ENCODE measurements at places on chromosomes 4 and X. TPM values are rescaled to one million over a fixed set of nuclear protein-coding genes. Genes with fewer than 3 reads are reported as not detected.

- no peak overlapping the region for H3K27ac ChIP-seq
- H3K4me3 ChIP-seq, result no peak overlapping the region
- no peak for DNase-seq
- H3K4me1 ChIP-seq, result no peaks in the 10 kb centered on the region
Measured at GRCh38 chrX:15947648-15948317, 93.2 kb upstream of the AP1S2 start.

DNA sequence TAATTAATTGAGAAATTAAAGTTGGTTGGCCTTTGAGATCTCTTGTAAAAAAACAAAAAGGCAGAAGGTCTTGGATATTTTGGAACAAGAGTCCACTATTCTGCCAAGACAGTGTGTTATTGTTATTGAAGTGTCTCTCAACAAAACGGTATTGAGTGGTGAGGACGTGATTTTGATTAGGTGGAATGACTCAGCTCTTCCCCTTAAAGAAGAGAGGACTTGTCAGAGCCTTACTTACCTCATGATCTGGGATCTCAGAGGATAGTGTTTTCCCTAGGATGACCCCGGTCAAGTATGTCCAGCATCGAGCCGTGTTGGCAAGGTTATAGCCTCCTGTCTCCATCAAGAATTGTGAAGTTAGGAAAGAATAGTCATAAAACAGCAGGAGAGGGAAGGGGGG, 110.9 kb downstream of the HDAC8 start:
- H3K27ac ChIP-seq, result no peak overlapping the region
- no peaks in the 10 kb centered on the region for H3K4me1 ChIP-seq
- no peak overlapping the region for H3K4me3 ChIP-seq
- H3K27me3 ChIP-seq, result no peaks in the 10 kb centered on the region

DNA sequence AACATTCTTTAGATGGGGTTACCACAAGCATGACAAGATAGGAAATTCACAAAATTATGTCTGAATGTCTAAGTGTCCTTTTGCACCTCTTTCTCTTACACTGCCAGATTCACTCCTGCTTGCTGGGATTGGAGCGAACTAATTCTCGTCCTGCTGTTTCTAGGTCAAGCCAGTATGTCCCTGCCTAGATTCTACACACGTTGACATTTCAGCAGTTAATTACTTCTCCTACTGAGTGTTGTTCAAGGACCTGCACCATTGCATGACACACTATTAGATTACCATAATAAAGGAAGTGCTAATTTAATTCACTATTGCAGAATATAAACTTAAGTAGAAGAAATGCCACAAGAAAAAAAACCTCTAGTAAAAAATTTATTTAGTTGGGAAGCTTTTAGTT, 1911.7 kb downstream of the PCDH7 start:
- H3K36me3 ChIP-seq, result no peaks in the 10 kb centered on the region
- H3K27me3 ChIP-seq, result no peaks in the 10 kb centered on the region
- H3K4me3 ChIP-seq, result no peak overlapping the region
- no peak for DNase-seq

DNA sequence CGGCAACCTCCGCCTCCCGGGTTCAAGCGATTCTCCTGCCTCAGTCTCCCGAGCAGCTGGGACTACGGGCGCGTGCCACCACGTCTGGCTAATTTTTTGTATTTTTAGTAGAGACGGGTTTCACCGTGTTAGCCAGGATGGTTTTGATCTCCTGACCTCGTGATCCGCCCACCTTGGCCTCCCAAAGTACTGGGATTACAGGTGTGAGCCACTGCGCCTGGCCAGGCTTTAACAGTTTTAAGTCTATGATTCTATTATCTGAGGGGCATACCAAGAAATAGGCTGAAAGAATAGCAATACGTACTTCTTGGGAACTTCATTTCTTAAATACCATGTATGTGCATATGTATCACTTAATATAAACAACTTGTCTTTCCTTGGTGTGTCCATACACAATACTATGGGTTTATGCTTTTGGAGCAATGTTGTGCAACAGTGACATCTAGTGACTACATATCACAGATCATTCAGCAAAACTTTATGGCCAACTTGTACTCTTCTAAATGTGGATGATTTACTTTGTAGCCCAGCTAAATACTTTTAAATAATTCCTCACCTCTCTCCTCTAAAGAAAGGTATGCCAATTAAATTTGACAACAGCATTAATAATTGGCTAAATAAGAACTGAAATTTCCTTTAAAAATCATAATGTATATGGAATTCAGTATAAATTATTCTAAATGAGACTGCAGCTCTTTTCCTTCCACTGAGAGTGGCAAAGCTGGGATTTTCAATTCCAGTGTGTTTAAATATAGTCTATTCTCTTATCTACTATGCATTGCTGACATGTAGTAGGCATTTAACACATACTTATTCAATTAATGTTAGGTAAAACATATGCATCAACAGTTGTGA, 10.4 kb downstream of the SLC9B1 start:
- no peaks in the 10 kb centered on the region for H3K4me1 ChIP-seq
- peak; percentile 42 for DNase-seq
- no peak overlapping the region for H3K27ac ChIP-seq
- no peaks in the 10 kb centered on the region for H3K27me3 ChIP-seq

DNA sequence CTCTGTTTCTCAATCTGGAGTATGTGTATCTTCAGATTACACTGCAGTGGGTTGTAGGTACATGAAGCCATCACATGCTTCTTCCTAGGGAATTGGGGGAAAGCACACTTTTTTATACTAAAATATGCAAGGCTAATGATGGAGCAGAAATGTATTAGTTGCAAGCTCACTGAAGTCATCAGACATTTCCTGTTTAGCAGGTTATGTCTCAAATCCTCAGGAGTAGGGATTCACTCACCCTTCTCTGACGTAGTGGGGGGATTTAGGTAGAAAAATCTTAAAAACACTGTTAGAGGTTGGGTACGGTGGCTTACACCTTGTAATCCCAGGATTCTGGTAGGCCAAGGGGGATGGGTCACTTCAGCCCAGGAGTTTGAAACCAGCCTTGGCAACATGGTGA, 128.4 kb upstream of the GPC4 start:
- H3K27me3 ChIP-seq, result no peaks in the 10 kb centered on the region
- no peak for DNase-seq
- no peaks in the 10 kb centered on the region for H3K36me3 ChIP-seq
- H3K4me3 ChIP-seq, result no peak overlapping the region
- no peaks in the 10 kb centered on the region for H3K4me1 ChIP-seq

DNA sequence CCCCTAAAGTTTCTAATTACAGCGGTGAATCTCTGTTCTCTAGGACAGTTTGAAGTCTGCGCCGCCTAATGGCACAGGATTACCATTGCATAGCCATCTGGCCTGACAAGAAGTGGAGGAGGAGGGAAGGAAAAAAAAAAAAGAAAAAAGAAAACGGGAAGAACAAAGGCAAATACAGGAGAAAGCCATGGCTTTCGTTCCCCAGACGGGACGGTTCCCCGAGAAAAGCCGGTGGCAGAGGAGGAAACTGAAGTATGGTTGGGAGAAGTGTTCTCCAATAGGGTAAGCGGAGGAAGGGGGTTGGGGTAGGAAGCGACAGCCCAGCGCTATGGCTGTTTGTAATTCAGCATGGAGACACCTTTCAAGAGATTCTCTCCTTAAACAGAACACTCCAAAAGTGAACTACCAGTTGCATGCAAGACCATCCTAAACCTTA, 80.8 kb downstream of the HMGN5 start:
- no peaks in the 10 kb centered on the region for H3K4me1 ChIP-seq
- peak; percentile 16 for DNase-seq
- no peaks in the 10 kb centered on the region for H3K27me3 ChIP-seq
- H3K4me3 ChIP-seq, result peak overlapping the region; percentile 27
- H3K36me3 ChIP-seq, result no peaks in the 10 kb centered on the region

DNA sequence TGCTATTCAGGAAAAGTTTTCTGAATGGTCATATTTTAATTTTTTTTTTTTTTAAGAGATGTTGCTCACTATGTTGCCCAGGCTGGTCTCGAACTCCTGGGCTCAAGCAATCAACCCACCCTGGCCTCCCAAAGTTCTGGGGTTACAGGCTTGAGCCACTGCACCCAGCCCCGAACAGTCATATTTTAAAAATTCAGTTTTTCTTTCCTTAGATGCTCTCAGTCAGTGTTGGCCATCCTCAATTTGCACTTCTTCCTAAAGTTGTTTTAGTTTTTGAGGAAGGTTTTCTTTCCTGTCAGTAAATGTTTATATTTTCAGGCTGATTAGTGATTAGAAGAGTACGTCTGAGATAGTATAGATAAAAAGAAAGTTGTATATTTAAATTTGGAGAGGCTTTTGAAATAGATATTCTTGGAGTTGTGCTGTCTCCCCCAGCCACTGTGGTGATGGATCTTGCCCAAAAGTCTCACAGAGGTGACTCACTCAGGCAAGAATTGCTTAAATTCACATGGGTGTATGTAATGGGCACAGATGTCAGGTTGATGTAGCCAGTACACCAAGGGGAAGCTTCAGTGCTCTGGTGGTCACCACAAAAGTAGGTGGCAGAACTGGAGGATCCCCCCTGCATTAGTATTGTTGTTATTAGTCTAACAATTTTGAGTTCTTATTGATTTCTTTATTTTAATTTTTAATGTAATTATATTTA, 72.2 kb upstream of the ELOVL6 start:
- H3K27me3 ChIP-seq, result no peaks in the 10 kb centered on the region
- no peak for DNase-seq
- no peaks in the 10 kb centered on the region for H3K36me3 ChIP-seq
- no peak overlapping the region for H3K4me3 ChIP-seq
- no peaks in the 10 kb centered on the region for H3K4me1 ChIP-seq

- no peaks in the 10 kb centered on the region for H3K27me3 ChIP-seq
- DNase-seq, result no peak
- H3K27ac ChIP-seq, result no peak overlapping the region
- H3K4me3 ChIP-seq, result no peak overlapping the region
Measured at GRCh38 chr4:86978709-86979108, 43.9 kb downstream of the AFF1 start.

DNA sequence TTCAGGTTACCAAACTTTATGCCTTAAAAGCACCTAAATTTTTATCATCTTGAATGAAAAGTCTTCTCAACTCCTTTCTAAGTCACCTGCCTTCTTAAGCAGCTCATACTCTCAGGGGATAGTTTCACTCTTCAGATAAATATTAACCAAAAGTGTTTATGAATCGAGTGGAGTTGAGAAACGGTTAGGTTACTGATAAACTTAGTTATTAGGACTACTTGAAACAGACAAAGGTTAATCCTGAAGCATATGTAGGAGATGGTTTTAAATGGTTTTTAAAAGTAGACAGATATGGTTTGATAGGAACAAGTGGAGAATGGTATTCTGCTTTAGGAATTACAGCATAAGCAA, 32.8 kb downstream of the CLDN22 start:
- no peak for DNase-seq
- H3K36me3 ChIP-seq, result no peaks in the 10 kb centered on the region
- no peak overlapping the region for H3K4me3 ChIP-seq
- H3K4me1 ChIP-seq, result no peaks in the 10 kb centered on the region
- no peaks in the 10 kb centered on the region for H3K27me3 ChIP-seq

DNA sequence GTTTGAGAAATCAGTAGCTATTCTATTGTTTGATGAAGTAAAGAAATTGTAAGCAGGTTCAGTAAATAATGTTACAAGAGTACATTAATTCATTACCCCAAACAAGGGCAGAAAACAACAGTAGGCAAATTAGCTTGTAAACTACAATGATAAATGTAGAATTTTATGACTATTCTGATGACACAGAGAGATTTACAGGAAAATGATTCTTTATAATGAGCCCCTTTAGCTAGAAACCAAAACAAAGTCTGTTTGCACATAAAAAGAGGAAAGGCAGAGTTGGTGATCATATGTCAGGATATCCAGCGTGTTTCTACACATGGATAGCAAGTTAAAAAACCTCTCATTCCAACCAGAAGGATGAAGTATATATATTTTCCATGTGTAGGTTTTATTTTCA, 204.8 kb downstream of the CFAP299 start:
- H3K27me3 ChIP-seq, result no peaks in the 10 kb centered on the region
- DNase-seq, result no peak
- no peaks in the 10 kb centered on the region for H3K4me1 ChIP-seq
- H3K27ac ChIP-seq, result no peak overlapping the region
- H3K36me3 ChIP-seq, result no peaks in the 10 kb centered on the region

- H3K27ac ChIP-seq, result no peak overlapping the region
- no peaks in the 10 kb centered on the region for H3K4me1 ChIP-seq
- no peaks in the 10 kb centered on the region for H3K36me3 ChIP-seq
Measured at GRCh38 chrX:130676861-130677260, 226.1 kb downstream of the ENOX2 start.

DNA sequence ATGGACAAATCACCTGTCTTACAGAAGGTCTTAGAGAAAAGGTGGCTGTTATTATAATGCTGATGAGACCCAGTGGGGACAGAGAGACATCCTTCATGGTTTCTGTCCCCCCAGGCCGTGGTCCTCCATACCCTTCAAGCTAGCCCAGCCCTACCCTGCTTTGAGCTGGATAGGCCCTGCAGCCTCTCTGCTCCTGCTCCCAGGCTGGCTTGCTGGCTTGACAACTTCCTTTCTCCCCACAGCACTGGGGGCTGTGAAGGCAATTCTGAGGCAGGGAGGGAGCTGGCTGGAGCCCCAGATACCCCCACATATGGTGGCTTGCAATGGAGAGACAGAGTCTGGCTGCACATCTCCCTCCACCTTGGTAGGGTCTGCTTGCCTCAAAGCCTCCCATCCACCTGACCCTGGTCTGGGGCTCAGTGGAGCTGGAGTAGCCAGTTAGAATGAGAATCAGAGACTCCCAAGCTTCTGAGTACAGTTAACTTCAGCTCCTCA, 118.2 kb downstream of the PJA1 start:
- no peaks in the 10 kb centered on the region for H3K36me3 ChIP-seq
- no peak overlapping the region for H3K27ac ChIP-seq
- no peaks in the 10 kb centered on the region for H3K27me3 ChIP-seq
- DNase-seq, result no peak
- H3K4me1 ChIP-seq, result no peaks in the 10 kb centered on the region

GRCh38 chrX:2965965-2966364, 36.8 kb upstream of the ARSD start:
- no peak overlapping the region for H3K27ac ChIP-seq
- H3K36me3 ChIP-seq, result no peaks in the 10 kb centered on the region
- DNase-seq, result no peak
- no peak overlapping the region for H3K4me3 ChIP-seq
- no peaks in the 10 kb centered on the region for H3K27me3 ChIP-seq

DNA sequence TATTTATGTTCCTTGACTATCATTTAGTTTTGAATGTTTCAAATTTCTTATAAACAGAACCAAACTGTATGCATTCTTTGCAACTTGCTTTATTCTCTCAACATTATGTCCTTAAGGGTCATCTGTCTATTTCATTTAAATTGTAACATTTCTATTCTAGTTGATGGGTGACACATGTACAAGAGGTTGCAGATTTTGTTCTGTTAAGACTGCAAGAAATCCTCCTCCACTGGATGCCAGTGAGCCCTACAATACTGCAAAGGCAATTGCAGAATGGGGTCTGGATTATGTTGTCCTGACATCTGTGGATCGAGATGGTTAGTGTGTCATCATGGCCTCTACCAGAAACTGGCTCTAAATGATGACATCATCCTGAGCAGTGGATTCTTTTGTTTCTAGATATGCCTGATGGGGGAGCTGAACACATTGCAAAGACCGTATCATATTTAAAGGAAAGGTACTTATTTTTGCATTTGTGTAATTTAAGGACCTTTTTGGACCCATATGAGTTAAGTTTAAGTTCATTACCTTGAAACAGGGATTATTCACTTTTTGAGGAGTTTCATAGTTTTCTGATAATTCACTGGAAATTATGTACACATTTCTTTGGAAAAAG, 6.1 kb downstream of the LIAS start:
- no peak overlapping the region for H3K4me3 ChIP-seq
- H3K27me3 ChIP-seq, result no peaks in the 10 kb centered on the region
- no peaks in the 10 kb centered on the region for H3K4me1 ChIP-seq
- no peak for DNase-seq

Gene GAGE1
- 9.8 TPM for total RNA-seq

All from prostate gland (tissue), 2 donors.